ENCODE measurements at places on chromosomes 3 and 15. TPM values are rescaled to one million over a fixed set of nuclear protein-coding genes. Genes with fewer than 3 reads are reported as not detected.

Gene DCLK3
- total RNA-seq = not detected

Gene GPR87
- 3.4 TPM for total RNA-seq

Gene AADACL2
- 0.73 TPM for total RNA-seq

GRCh38 chr3:182027366-182027765 lies 315.6 kb downstream of the SOX2 start:
- no peaks in the 10 kb centered on the region for H3K27me3 ChIP-seq
- no peak for DNase-seq
- H3K27ac ChIP-seq = no peak overlapping the region
- H3K4me1 ChIP-seq = no peaks in the 10 kb centered on the region
- no peak overlapping the region for H3K4me3 ChIP-seq
